Activated CD8-positive, alpha-beta memory T cell treated with anti-CD3 and anti-CD28 coated beads for 48 hours (primary cell): ENCODE measurements at places on chromosomes 11 and 22.

- no peak for DNase-seq
Measured at GRCh38 chr11:64268893-64269539, 15.4 kb downstream of the BAD start.

GRCh38 chr11:119616586-119617339 is 112.2 kb downstream of the NECTIN1 start:
- no peak for DNase-seq

DNA sequence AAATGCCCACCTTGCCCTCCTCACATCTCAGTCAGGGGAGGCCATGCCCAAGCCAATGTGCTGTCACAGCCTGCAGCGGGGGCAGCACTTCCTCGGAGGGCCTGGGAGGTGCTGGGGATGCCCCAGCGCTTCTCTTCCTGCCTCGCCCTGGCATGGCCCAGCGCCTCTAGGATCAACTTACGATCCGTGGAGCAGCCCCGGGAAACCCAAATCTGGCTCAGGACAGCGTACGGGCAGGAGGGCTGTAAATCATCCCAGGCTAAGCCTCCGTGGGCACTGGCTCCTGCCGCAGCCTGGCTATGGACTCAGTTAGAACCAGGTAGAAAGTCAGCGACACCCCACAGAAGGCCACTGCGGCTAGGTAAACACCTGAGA is 60.9 kb upstream of the EMID1 start:
- no peak for DNase-seq

DNA sequence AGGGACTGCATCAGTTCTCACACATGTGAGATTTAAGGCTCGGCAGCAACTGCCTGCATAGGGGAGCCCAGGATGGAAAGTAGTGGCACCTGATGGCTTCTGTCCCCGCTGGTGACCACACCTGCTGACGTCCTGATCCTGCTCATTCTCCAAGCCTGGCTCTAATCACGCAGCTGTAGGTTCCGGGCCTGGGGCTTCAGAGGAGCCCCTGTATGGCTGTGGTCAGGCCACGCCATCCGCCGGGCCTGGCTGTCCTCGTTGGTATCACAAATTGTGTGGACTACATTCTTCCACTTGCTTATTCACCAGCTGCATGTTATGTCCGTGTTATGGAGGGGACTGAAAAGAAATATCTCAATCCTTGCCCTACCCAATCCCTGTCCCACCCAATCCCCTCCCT is 580.0 kb downstream of the TBC1D22A start:
- no peak for DNase-seq

DNA sequence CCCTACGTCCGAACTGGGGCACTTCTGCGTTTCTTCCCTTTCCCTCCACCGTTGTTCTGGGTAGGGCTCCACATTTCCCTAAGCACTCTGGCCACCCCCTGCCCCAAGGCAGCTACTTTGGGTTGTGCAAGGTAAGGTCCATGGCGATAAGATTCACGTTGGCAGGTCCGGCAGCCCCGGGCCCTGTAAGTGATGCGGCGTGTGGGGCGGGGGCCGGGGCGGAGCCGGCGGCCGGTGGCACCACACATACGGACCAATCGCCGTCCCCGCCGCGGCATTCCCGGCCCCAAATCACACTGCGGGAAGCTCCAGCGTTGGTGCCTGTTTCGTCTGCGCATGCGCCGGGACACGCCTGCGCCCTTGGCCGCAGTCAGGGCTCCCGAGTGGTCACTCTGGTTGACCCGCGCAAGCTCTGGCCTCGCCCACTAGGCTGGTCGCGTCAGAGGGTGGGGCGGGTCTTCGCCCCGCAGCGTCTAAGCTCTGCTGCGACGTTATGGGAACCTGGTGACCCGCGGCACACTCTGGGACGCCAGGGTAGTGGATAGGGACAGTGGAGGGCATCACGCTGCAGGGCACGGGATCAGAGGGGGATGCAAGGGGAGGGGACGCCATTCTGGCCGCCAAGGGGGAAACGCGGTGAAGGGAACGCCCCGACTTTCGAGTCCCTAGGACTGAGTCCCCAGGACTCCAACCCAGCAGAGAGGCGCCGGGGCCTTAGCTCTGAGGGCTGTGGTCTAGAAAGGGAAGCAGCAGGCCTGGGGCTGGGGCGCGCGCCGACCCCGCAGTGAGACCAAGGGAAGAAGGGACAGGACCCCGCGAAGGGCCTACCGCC is 1.6 kb downstream of the FADS1 start:
- DNase-seq: peak; percentile 32

- DNase-seq: no peak
Measured at GRCh38 chr11:4577761-4578160, 3.8 kb upstream of the OR52I2 start.

- DNase-seq: no peak
Measured at GRCh38 chr11:78161962-78162371, 22.5 kb upstream of the ALG8 start.

- no peak for DNase-seq
Measured at GRCh38 chr11:108663154-108663877, 1.6 kb upstream of the DDX10 start.

DNA sequence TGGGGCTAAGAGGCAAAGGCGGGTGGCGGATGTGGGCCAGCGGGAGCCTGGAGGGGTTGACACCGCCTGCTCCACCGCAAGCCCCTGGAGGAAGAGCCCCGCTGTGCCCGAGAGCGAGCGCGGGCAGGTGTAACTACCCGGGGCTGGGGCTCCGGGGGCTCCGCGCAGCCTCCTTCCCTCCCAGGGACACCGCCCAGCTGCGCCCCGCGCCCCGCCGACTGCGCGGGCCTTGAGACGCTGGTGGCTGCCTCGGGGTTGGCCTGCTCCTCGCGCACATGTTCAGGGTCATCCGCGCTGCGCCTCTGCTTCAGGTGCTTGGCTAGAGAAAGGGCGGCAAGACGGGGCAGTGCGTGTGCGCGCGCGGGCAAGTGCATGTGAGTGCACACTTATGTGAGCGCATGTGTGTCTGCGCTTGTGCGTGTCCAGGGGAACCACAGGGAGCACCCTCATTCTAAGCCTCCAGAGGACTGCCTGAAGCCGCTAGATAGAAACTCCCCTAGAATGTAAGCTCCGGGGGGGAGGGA is 197.5 kb upstream of the TMEM45B start:
- no peak for DNase-seq

DNA sequence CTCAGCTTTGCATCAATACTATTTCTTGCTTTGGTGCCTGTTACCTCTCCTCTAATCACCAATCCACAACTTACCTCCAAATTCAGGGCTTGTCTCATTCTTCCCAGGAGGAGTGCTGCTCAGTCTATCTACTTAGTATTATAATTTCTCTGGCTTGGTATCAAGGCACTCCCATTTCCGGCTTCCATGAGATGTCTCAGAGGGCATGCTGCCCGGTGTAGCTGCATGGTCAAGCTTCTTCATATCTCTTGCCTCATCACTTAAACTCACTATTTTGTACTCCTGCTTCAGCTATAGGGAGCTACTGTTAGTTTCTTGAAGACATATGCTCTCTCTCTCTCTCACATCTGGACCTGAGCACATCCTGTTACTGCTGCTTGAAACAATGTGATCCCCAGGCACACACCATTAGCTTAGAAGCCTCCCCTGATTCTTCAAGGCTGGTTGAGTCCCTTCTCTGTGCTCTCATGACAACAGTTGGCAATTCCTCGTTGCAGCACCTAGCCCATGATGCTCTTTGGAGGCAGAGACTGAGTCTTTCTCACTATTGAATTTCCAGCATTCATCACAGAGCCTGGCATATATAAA is 182.8 kb upstream of the SYN3 start:
- no peak for DNase-seq

DNA sequence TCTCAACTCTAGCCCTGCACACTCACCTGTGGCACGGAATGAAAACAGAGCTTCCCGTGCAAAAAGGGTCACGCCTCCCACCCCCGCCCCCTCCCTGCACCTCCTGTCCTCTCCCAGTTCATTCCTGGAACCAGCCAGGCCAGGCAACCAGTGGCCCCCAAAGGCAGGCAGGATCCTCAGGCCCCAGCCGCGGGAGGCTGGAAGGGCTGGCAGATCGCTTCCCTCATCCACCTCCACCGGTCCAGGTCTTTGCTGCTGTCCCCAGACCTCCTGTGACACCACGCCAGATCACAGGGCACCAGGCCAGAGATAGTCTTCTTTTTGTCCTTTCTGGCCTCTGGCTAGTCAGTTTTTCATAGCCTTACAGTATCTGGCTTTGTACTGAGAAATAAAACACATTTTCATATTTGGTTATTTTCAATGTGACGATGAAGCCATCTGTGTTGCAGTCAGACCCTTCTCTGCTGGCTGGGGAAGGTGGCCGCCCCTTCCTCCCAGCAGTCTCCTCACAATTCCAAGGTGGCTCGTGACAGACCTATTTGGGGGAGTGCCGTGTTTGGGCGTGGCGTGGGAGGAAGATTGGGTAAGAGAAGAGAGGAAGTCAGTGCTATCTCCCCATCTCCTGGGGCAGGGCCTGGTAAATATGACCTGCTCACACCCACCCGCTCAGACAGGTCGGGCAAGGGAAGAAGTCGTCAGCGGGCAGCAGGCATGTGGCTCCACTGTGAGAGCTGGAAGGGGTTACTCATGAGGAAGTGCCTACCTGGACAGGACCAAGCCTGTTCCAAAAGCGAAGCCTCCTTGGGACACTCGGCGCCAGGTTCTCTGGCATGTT is 9.1 kb downstream of the SSH3 start:
- no peak for DNase-seq

DNA sequence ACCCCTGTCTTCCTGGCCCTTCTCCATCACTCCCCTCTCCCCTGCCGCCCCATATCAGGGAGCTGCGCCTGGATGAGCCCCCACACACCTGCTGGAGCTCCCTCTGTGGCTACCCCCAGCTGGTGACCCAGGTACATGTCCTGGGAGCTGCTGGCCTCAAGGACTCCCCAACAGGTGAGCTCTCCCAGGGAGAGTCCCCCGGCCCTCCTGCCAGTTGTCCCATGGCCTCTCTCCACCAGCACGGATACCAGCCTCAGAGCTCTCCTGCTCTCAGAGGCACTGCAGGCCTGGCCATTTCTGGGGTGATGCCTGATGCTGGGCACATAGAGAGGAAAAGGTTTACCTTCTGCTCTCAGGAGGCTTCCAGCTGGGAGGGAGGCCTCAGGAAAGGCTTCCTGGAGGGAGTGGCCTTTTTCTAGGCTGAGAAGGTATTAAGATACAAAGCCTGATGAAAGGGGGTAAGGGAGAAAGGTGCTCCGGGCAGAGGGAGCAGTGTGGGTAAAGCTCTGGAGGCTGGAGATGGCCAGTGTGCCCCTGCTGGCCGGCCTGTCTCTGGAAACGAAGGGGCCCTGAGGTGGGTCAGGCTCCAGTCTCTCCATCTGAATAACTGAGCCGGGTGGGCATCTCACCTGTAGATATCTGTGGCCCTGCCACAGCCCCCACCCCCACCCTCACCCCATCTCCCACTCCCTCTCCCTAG is 6.0 kb upstream of the MYO7A start:
- no peak for DNase-seq

- DNase-seq: no peak
Measured at GRCh38 chr11:11589437-11589836, 32.4 kb downstream of the GALNT18 start.

GRCh38 chr11:74267014-74267413 is 44.4 kb downstream of the P4HA3 start:
- DNase-seq: no peak

DNA sequence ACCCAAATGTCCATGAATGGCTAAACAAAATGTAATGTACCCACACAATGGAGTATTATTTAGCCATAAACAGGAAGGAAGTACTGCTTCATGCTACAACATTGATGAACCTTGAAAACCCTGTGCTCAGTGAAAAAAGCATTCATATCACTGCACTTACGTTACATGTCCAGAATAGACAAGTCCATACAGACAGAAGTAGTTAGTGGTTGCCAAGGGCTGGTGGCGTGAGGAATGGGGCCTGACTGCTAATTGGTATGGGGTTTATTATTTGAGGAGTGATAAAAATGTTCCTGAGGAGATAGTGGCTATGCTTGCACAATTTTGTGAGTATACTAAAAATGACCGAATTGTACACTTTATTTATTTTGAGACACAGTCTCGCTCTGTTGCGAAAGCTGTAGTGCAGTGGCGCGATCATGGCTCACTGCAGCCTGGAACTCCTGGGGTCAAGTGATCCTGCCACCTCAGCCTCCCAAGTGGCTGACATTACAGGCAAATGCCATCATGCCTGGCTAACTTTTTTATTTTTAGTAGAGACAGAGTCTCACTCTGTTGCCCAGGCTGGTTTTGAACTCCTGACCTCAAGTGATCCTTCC is 7.7 kb upstream of the SYVN1 start:
- no peak for DNase-seq

DNA sequence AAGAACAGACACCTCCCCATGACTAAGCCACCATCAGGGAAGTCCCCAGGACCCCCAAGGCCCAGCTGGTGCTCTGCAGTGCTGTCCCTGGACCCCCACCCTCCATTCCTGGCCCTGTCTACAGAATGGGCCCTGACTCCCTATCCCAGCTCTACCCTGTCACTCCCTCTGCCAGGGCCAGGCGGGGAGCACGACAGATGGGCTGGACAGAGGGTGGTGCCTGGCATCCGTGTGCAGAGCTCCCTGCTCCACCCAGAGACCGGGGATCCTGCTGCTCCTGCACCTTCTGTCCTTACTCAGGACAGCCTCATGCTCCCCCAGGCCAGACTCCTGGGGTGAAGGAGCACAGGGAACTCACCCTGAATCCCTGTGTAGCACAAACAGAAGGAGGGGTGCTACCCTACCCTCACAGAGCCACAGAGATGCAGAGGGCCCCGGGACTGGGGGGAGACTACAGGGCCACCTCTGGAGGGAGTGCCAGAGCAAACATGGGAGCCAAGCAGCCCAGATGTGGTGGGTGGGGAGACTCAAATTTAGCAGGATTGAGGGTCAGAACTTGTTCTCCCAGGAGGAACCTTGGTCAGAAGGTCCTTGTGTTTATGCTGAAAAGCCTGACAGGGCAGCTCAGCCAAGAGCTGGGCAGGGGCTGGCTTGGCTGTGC is 2.0 kb downstream of the ARVCF start:
- no peak for DNase-seq

DNA sequence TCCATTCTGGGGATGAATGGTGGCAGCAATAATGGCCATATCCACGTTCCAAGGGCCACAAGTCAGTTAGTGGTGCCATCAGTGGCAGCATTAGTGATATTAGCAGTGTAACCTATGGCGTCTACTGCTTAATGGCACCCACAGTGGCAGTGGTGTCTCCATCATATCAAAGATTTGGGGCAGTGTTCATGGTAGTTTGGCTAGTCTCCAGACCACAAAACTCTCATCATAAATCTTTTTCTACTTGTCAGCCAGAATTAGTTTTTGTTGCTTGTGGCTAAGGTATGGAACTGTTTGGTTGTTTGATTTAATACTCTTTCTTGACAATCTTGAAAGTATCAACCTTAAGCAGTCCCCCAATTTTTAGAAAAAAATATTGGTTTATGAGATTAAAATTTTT is 45.1 kb upstream of the DEUP1 start:
- DNase-seq: no peak

GRCh38 chr11:31397239-31397834 is 27.7 kb downstream of the DNAJC24 start:
- DNase-seq: no peak

- DNase-seq: no peak
Measured at GRCh38 chr11:74470526-74470925, 3.2 kb upstream of the KCNE3 start.

DNA sequence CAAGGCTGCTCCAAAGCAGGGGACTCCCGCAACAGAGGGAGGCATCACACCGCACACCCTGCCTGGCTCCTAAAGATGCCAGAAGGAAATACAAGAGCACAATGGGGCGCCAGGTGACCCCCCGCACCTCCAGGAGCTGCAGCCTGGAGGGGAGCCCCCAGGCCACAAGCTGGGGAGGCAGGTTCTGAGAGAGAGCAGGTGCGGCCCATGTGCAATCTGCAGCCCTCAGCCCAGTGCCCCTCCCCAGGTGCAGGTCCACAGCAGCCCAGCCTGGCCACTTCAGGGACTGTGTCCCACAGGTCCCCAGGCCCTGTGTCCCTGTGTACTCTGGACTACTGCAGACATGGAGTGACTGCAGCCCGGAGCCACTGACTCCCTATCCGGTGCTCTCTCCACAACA is 13.1 kb downstream of the WNT7B start:
- DNase-seq: no peak
